ENCODE measurements at places on chromosomes 11 and 22. TPM values are rescaled to one million over a fixed set of nuclear protein-coding genes. Genes with fewer than 3 reads are reported as not detected.

The SEPTIN5 gene
- 96.0 TPM for total RNA-seq

The NNMT gene
- 3.4 TPM for total RNA-seq

- no peak for DNase-seq
- peaks cover 1% of the 10 kb centered on the region for H3K27me3 ChIP-seq
- H3K36me3 ChIP-seq = peaks cover 3% of the 10 kb centered on the region
- H3K27ac ChIP-seq = no peak overlapping the region
- no peak overlapping the region for H3K4me3 ChIP-seq
- peaks cover 41% of the 10 kb centered on the region for H3K4me1 ChIP-seq
Measured at GRCh38 chr11:45022294-45023064, 71.8 kb upstream of the TP53I11 start.

- H3K36me3 ChIP-seq = no peaks in the 10 kb centered on the region
- no peak for DNase-seq
- peaks cover 6% of the 10 kb centered on the region for H3K4me1 ChIP-seq
- no peak overlapping the region for H3K27ac ChIP-seq
- no peak overlapping the region for H3K4me3 ChIP-seq
- H3K27me3 ChIP-seq = no peaks in the 10 kb centered on the region
Measured at GRCh38 chr11:32313477-32313876, 121.9 kb downstream of the WT1 start.

- no peak for DNase-seq
- peak overlapping the region; percentile 73 for H3K4me3 ChIP-seq
- peak overlapping the region; percentile 38 for H3K27ac ChIP-seq
- peaks cover 10% of the 10 kb centered on the region for H3K4me1 ChIP-seq
- peaks cover 9% of the 10 kb centered on the region for H3K27me3 ChIP-seq
- H3K36me3 ChIP-seq = peaks cover 10% of the 10 kb centered on the region
Measured at GRCh38 chr11:68028802-68029545, 1.5 kb upstream of the NDUFS8 start.

GRCh38 chr22:48585916-48586798, 1241.5 kb downstream of the BRD1 start:
- no peak overlapping the region for H3K4me3 ChIP-seq
- DNase-seq = no peak
- no peaks in the 10 kb centered on the region for H3K4me1 ChIP-seq
- H3K27ac ChIP-seq = no peak overlapping the region

Measured in glutamatergic neuron (in vitro differentiated cells).